ENCODE measurements at places on chromosomes 1 and 21.

- DNase-seq = no peak
Measured at GRCh38 chr1:156704930-156705320, 458 bp downstream of the CRABP2 start.

DNA sequence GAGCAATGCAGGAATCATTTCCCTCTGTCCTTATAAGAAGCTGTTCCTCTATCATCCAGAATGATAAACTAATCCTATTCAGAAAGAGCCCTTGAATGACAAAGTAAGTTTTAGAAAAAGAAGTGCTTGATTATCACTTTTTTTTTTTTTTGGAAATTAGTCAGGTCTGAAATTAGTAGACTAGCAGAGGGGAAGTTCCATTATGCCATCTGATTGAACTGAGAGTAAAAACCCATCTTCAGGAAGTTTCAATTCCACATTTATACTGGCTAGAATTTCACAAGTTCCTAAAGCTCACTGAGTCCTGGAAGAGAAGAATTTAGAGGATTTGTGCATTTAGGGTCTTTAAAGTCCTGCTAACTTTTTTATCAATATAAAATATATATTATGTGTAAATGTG lies 128.8 kb upstream of the COA6 start:
- DNase-seq = no peak

GRCh38 chr1:109243221-109243620 lies 6.1 kb upstream of the CELSR2 start:
- DNase-seq = no peak

- no peak for DNase-seq
Measured at GRCh38 chr21:45276596-45276995, 11.1 kb downstream of the POFUT2 start.

- no peak for DNase-seq
Measured at GRCh38 chr1:21565285-21565684, 56.1 kb downstream of the ALPL start.

GRCh38 chr1:167695147-167695546 lies 26.6 kb upstream of the MPZL1 start:
- DNase-seq = no peak

Measured in HuH-7 (cell line).